Mammary epithelial cell (primary cell): ENCODE measurements at places on chromosomes 3 and 15. TPM values are rescaled to one million over a fixed set of nuclear protein-coding genes. Genes with fewer than 3 reads are reported as not detected.

The AGBL1 gene
- not detected for total RNA-seq

DNA sequence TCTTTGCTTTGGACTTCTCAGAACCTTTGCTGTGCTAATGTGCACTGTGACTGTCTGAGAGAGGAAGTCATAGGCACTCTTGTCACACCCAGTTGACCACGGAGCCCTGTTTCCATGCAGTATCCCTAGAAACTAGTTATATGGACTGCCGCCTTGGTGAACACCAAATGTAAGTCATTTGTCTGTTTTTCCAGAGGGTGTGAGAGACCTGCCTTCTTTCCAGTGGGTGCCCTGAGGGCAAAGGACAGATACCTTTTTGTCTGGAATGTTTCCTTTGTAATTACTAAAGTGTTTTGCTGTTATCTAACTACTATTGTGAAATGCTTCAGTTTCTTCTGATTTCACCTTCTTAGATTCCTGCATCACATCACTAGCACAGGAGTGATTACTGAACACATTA is 91.8 kb downstream of the LARS2 start:
- DNase-seq = peak; percentile 25

DNA sequence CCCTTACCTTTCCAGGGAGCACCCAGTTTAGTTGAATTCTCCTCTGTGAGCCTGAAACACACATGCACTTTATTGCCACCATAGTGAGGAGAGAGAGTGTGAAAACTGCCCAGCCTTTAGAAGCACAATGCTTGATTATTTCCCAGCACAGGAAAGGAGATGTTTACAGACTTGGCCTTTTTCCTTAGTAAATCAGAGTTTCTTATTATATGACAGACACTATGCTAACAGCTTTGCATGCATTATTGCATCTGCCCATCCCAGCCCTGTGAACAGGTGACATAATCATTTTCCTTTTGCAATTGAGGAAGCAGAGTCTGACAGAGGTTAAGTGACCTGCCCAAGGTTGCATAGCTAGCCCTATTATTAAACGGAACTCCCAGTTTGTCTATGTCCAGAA is 36.5 kb downstream of the CAPN3 start:
- DNase-seq = no peak

The CCR3 gene
- total RNA-seq = 0.19 TPM in 1 of 2 replicates, not detected in the other

GRCh38 chr15:42059661-42060476 is 34.5 kb downstream of the PLA2G4D start:
- DNase-seq = no peak

The ELP6 gene
- 22.3 TPM for total RNA-seq

The NFKBIZ gene
- total RNA-seq = 27.0 TPM

DNA sequence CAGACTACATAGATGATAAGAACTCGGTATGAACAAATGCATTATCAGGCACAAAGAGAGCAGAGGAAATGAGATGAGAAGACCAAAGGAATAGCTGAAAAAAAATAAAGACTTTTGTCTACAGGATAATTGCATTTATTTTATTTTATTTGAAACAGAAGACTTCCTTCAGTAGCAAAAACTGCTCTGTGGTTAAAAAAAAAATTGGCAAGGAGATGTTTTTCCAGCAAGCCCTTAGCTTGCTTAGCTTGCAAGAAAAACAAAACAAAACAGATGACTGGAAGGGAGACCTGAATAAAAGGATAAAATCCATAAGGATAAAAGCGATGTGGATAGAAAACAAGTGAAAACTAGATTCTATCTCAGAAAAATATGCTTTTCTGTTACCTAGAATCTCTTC is 9.1 kb upstream of the PPM1L start:
- DNase-seq = no peak

DNA sequence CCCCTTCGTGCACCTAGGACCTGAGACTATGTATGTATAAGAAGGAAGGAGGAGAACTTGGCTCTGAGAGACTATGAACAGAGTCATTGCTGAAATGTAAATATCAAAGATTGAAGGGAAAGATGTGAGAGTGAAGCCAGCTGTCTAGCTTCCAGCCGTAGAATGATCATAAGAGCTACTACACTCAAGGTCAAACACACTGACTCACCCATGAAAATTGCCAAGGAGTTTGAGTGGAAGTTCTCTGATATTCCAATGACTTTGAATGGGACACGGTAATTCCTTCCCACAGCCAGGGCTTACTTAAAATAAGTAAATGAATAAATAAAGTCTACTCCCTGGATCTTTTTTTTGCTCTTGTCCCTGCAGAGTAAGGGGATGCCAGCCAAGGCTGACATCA is 398.9 kb upstream of the TPRG1 start:
- no peak for DNase-seq

- DNase-seq = no peak
Observed at GRCh38 chr3:192986379-192986778, 68.7 kb upstream of the MB21D2 start.
